ENCODE measurements at places on chromosomes 5 and 9. TPM values are rescaled to one million over a fixed set of nuclear protein-coding genes. Genes with fewer than 3 reads are reported as not detected.

Gene HAPLN1
- not detected for total RNA-seq

GRCh38 chr5:154214371-154215106 is 24.0 kb downstream of the GALNT10 start:
- peaks cover 37% of the 10 kb centered on the region for H3K4me1 ChIP-seq
- H3K27ac ChIP-seq, result peak overlapping the region; percentile 84
- DNase-seq, result peak; percentile 25
- no peaks in the 10 kb centered on the region for H3K27me3 ChIP-seq
- peak overlapping the region; percentile 30 for H3K4me3 ChIP-seq

DNA sequence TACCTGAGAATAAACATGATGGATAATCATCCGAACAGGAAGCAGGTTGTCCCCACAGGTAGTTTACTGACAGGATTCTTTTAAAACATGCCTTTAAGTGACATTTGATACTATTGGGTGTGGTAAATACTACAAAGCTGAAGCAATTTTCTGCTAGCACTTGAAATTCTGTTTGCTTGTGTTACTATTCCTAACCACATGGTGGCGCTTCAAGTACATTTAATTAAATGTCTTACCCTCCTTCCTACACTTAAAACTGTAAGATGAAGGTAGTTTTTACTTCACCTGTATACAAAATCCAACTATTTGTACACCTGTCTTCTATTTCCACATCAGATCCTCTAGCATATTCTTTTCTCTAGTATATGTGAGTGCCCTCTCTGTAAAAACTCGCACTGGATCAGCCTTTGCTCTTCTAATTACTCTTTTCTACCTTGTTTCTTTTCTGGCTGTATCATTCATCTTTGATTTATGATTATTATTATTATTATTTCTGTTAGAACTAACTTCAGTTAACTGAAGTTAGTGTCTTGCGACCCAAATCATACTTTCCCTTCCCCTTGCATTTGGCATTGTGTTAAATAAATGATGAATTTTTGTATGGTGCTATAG is 18.4 kb downstream of the SLC25A46 start:
- H3K4me3 ChIP-seq, result no peak overlapping the region
- peaks cover 30% of the 10 kb centered on the region for H3K36me3 ChIP-seq
- no peaks in the 10 kb centered on the region for H3K27me3 ChIP-seq
- no peak overlapping the region for H3K27ac ChIP-seq
- peak; percentile 15 for DNase-seq

- no peak overlapping the region for H3K4me3 ChIP-seq
- no peak overlapping the region for H3K27ac ChIP-seq
- no peaks in the 10 kb centered on the region for H3K4me1 ChIP-seq
- no peak for DNase-seq
- peaks cover 1% of the 10 kb centered on the region for H3K27me3 ChIP-seq
Measured at GRCh38 chr5:53820119-53820801, 259.8 kb downstream of the NDUFS4 start.

Gene CARTPT
- total RNA-seq, result not detected

DNA sequence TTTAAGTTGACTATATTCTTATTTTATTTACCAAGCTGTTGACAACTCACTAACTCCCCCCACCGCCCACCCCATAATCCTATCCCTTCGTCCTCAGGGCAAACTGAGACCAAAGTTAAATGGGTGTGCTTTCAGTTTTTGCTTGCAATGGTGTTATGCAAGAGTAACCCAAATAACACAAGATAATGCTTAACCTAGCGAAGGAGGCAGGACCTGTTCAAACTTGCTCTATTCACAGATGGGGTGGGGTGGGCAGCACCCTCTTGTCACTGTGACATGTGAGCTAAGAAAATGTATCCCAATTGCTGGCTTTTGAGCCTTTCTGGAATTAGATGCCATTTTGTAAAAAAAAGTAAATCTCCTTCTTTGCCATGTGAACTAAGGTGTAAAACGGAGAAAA is 40.4 kb downstream of the GLIS3 start:
- no peak for DNase-seq
- H3K27ac ChIP-seq, result no peak overlapping the region
- H3K27me3 ChIP-seq, result no peaks in the 10 kb centered on the region
- H3K4me1 ChIP-seq, result no peaks in the 10 kb centered on the region

Gene IRX2
- total RNA-seq, result not detected

GRCh38 chr5:144202072-144202471 is 31.4 kb downstream of the KCTD16 start:
- H3K4me1 ChIP-seq, result peaks cover 5% of the 10 kb centered on the region
- no peak for DNase-seq
- no peak overlapping the region for H3K27ac ChIP-seq
- peaks cover 31% of the 10 kb centered on the region for H3K27me3 ChIP-seq
- no peak overlapping the region for H3K4me3 ChIP-seq

- H3K4me1 ChIP-seq, result no peaks in the 10 kb centered on the region
- no peaks in the 10 kb centered on the region for H3K36me3 ChIP-seq
Measured at GRCh38 chr9:77000330-77000729, 19.1 kb upstream of the FOXB2 start.

- DNase-seq, result peak; percentile 14
- peaks cover 3% of the 10 kb centered on the region for H3K36me3 ChIP-seq
- H3K4me1 ChIP-seq, result peaks cover 4% of the 10 kb centered on the region
- no peak overlapping the region for H3K27ac ChIP-seq
- no peaks in the 10 kb centered on the region for H3K27me3 ChIP-seq
Measured at GRCh38 chr9:130215341-130216119, 43.3 kb downstream of the NCS1 start.

DNA sequence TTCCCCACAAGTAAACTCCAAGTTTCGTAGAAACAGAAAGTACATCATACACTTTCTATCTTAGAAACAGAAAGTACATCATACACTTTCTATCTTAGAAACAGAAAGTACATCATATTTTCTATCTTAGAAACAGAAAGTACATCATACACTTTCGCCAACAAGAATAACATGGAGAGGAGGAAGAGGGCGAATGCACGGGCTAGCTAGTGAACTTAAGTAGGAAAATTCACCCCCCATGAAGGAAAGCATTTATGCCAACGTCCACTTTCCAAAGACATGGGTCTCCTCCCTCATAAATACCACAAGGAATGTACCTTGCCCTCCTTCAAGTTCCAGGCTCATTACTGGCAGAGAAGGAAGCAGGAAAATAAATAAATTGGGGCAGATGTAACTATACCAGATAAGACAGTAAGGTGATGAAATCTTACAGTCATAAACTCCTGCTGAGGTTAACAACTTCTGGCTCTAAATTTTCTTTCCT is 64.7 kb downstream of the FRMD3 start:
- peaks cover 22% of the 10 kb centered on the region for H3K4me1 ChIP-seq
- H3K27ac ChIP-seq, result peak overlapping the region; percentile 67
- H3K36me3 ChIP-seq, result no peaks in the 10 kb centered on the region
- DNase-seq, result peak; percentile 12
- peak overlapping the region; percentile 49 for H3K4me3 ChIP-seq

Gene IFNK
- total RNA-seq, result not detected

- H3K36me3 ChIP-seq, result no peaks in the 10 kb centered on the region
- peak overlapping the region; percentile 32 for H3K27ac ChIP-seq
- peaks cover 8% of the 10 kb centered on the region for H3K4me1 ChIP-seq
- peak overlapping the region; percentile 7 for H3K4me3 ChIP-seq
- peak; percentile 75 for DNase-seq
Measured at GRCh38 chr9:121634329-121635261, 16.8 kb upstream of the DAB2IP start.

Gene PCDHB14
- total RNA-seq, result not detected

DNA sequence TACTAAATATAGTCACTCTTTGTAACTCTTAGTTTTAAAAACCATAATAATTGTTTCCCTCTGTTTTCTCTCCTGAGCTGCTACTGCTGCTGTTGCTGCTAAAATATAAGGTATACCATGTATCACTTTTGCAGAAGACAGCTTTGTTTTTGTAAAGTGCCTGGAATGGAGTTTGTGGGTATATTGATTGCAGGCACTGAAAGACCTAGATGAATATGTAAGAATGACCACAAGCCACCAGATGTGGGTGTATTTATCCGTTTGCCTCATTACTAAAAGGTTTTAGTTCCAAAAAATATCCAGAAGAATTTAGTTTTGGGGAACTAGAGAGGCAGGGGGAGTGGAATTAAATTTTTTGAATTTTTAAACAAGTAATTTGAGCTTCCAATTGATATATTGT is 151.1 kb upstream of the CDKN2B start:
- H3K27me3 ChIP-seq, result peaks cover 13% of the 10 kb centered on the region
- H3K27ac ChIP-seq, result no peak overlapping the region
- no peaks in the 10 kb centered on the region for H3K36me3 ChIP-seq
- no peak for DNase-seq

DNA sequence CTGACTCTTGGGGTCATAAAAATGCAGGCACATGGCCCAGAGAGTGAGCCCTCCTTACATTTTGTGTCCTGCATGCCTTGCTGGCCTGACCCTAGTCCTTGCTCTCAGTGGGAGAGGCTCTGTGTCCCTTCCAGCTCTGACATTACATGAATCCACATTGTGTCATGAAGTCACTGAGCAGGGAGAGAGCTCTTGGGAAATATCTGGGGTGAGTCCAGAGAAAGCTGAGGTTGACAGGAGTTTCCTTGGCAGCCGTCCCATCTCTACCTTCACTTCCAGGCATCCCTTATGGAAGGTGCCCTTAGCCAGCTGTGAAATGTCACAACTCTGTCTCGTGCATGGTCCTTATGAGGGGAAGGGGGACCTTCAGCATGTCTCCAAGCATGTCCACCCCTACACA is 41.0 kb downstream of the FAT2 start:
- no peak overlapping the region for H3K4me3 ChIP-seq
- H3K27ac ChIP-seq, result no peak overlapping the region
- DNase-seq, result no peak
- no peaks in the 10 kb centered on the region for H3K27me3 ChIP-seq
- H3K36me3 ChIP-seq, result no peaks in the 10 kb centered on the region

DNA sequence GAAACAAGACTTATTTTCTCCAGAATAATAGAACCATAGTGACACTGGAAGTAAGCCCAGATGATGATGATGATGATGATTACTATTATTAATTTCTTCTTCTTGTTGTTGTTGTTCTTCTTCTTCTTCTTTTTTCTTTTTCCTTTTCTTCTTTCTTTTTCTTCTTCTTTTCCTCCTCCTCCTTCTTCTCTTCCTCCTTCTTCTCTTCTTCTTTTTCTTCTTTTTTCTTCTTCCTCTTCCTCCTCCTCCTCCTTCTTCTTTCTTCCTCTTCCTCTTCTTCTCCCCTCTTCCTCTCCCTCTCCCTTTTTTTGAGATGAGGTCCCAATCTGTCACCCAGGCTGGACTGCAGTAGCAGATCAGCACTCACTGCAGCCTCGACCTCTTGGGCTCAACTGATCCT is 40.5 kb upstream of the RUFY1 start:
- no peak overlapping the region for H3K27ac ChIP-seq
- H3K4me3 ChIP-seq, result no peak overlapping the region
- DNase-seq, result no peak
- no peaks in the 10 kb centered on the region for H3K36me3 ChIP-seq
- H3K27me3 ChIP-seq, result no peaks in the 10 kb centered on the region

Gene FYB1
- 83.0 TPM for total RNA-seq

Gene SHC3
- total RNA-seq, result not detected

Gene C9orf50
- not detected for total RNA-seq

GRCh38 chr5:111954516-111955395 is 197.8 kb upstream of the NREP start:
- H3K27ac ChIP-seq, result no peak overlapping the region
- no peak for DNase-seq
- H3K4me1 ChIP-seq, result no peaks in the 10 kb centered on the region
- peaks cover 2% of the 10 kb centered on the region for H3K27me3 ChIP-seq

- peaks cover 40% of the 10 kb centered on the region for H3K4me1 ChIP-seq
- H3K27me3 ChIP-seq, result no peaks in the 10 kb centered on the region
- peak; percentile 57 for DNase-seq
- peaks cover 14% of the 10 kb centered on the region for H3K36me3 ChIP-seq
- no peak overlapping the region for H3K4me3 ChIP-seq
Measured at GRCh38 chr5:109874108-109874507, 184.4 kb downstream of the MAN2A1 start.

GRCh38 chr5:152824316-152824715 is 419.2 kb upstream of the NMUR2 start:
- no peak overlapping the region for H3K27ac ChIP-seq
- H3K4me3 ChIP-seq, result no peak overlapping the region
- H3K27me3 ChIP-seq, result no peaks in the 10 kb centered on the region
- DNase-seq, result no peak

GRCh38 chr5:146883511-146883910 is 5.0 kb upstream of the PPP2R2B start:
- no peak overlapping the region for H3K4me3 ChIP-seq
- H3K27me3 ChIP-seq, result peaks cover 13% of the 10 kb centered on the region
- H3K36me3 ChIP-seq, result no peaks in the 10 kb centered on the region
- H3K27ac ChIP-seq, result no peak overlapping the region
- no peaks in the 10 kb centered on the region for H3K4me1 ChIP-seq

Gene C9
- not detected for total RNA-seq

Gene AQP7
- not detected for total RNA-seq

- no peak for DNase-seq
- H3K27ac ChIP-seq, result no peak overlapping the region
- peaks cover 14% of the 10 kb centered on the region for H3K4me1 ChIP-seq
- H3K27me3 ChIP-seq, result peaks cover 4% of the 10 kb centered on the region
- no peaks in the 10 kb centered on the region for H3K36me3 ChIP-seq
Measured at GRCh38 chr9:109466623-109467590, 31.2 kb downstream of the PTPN3 start.

DNA sequence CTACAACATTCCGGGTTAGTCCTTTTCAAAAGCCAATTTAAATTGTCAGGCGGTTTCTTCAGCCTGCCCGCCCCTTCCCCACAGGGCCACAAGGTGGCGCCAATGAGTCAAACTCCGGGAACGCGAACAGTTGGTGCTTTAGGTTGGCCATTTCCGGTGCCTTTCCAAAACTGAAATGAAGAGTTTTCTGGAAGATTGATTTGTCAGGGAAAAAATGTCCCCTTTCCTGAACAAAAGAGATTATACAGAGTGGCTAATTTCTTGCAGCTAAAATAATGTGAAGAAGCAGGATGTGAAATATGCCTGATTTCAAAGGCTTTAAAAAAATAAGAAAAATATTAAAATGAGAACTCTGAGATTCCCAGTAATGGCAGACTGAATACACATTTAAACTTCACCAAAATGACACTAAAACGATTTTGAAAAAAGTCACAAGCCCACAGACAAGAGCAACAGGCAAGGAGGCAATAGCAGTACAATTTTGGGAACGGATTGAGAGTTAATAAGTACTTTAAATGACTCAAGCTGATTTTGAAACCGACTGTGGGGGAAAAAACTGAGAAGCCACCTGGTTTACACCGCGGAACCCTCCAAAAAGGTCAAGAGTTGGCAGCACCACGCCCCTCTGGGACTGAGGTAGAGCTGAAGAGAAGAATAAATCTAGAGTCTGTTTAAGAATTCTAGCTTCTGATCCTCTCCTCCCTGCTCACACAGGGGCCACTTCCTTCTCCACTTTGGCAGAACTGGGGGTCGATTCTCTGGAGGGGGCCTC is 45.7 kb downstream of the SLC46A2 start:
- H3K27me3 ChIP-seq, result no peaks in the 10 kb centered on the region
- no peak overlapping the region for H3K27ac ChIP-seq
- DNase-seq, result peak; percentile 85
- H3K36me3 ChIP-seq, result no peaks in the 10 kb centered on the region

- H3K4me1 ChIP-seq, result no peaks in the 10 kb centered on the region
- no peak overlapping the region for H3K27ac ChIP-seq
- DNase-seq, result no peak
- no peaks in the 10 kb centered on the region for H3K36me3 ChIP-seq
- no peaks in the 10 kb centered on the region for H3K27me3 ChIP-seq
Measured at GRCh38 chr9:16974436-16974835, 104.0 kb upstream of the BNC2 start.
